ENCODE measurements at places on chromosomes 6 and 20.
A peak's percentile ranks its signal among the peaks of the same experiment; 100 is the strongest.

DNA sequence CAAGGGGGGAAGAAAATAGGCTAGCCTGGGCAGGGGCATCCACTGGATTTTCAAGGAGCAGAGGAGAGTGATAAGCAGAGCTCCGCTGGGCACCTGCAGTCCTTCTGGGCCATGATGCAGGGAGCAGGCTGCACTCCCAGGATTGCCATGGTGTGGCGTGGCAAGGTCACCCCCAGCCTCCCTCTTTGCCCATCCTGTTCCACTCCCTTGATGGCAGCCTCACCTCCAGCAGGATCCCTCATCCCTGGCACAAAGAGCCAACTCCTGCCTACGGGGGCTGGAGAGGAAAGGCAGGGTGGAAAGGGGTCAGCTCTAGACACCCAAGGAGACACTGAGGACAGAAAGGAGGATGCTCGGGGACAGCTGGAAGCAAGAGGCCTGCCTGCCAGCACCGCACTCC, 22.4 kb upstream of the MYMX start:
- DNase-seq, result no peak

DNA sequence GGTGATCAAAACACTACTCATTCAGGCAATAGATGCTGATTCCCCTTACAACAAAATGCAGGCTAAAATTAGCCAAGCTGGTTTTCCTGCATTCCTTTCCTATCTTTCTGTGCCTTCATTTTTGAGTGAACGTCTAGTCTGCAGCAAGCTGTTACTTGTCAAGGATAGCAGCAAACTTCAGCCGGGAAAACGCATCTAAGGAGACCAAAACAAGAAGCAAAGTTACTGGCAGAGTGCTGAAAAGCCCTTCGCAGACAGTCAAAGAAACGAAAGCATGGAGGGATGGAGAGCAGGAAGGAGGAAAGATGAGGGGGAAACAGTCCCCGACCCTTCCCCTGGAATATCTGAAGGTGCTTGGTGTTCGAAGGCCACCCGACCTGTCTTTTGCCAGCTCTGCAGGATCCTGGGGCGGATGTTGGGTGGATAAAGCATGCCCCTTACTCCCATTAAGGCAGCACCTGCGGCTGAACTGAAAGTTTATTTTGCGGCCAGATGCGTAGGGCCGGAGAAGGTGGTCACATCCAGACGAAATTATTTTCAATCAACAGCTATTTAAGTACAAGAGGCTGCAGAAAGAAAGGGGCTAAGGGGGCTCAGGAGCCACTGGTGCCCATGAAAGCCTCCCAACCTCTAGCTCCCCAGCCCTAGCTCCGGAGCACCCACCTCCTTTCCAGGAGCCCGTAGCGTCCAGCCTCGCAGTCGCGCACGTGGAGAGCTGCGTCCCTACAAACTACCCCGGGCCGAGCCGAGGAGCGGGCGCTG, 538 bp downstream of the FERMT1 start:
- DNase-seq, result peak; percentile 34

DNA sequence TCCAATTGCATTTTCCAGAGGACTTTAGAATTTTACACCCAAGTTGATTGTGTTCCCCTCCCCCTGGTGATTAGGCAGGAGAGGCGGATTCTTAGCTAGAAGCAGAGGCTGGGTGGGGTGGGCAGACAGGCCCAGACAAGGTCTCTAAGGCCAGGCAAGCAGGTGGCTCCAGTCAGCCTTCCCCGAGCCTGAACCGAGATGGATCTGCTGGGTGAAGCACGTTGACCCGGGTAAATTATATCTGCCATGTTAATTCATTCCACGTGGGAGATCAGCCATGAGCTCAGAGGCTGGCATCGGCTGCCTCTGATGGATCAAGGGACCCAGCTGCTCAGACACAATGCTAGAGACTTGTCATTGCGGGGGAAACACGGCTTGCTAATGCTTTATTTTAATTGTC, 159.5 kb upstream of the MAFB start:
- no peak for DNase-seq

DNA sequence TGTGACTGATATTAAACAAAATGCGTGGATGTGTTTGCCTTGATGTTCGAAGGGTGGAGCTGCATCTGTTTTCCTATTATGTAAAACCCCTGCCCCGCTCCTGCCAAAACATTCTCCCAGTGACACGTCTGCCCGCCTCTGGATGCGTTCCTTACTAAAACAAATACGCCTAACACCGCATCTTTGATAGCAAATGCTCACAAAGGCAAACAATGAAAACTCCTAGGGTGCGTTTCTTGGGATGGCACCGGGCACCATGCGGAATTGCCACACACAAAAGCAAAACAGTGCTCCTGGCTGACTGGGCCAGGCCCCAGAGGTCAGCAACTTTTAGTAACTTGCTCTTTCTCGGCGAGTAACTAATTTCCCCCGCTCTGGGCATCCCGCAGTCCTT, 9.0 kb upstream of the FOXC1 start:
- no peak for DNase-seq

GRCh38 chr6:166928644-166929541, 27.5 kb downstream of the RNASET2 start:
- DNase-seq, result no peak

GRCh38 chr20:46349742-46350056, 41.4 kb upstream of the CDH22 start:
- no peak for DNase-seq

GRCh38 chr6:80446454-80447045, 340.1 kb downstream of the BCKDHB start:
- no peak for DNase-seq

DNA sequence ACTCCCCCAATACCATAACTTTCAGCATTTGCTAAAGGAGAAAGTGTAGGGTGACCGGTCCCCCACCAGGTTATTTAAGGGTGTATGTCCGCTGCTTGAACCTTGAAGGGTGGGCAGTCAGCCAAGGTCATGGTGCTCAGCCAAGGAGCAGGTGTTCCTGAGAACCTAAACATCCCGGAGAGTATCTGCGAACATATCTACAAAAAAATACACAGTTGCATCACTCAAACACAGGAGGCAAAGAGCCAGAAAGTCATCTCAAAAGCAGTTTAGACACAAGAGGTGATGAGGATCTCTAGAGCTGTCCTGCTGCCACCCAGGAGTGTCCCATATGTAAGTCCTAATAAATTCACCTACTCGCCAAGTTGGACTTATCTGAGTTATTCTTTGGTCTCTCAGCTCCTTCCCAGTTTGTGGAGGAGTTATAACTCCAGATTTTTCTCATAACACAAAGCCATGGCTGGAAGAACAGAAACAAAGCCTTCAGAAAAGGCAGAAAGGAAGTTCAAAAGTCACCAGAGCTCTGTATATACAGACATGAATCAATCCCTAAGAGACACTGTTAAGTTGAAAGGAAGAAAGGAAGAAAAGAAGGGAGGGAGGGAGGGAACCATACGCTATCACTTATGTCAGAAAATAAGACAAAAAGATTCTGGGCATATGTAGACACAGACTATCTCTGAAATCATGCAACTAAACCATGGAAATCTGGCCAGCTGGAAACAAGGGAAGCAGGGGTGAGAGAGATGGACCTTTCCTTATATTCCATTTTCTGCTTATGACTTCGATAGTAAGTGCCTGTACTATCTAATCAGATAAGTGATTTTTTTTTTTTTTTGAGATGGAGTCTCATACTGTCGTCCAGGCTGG, 11.3 kb downstream of the MBOAT1 start:
- no peak for DNase-seq

- DNase-seq, result no peak
Observed at GRCh38 chr6:40349901-40350746, 237.0 kb downstream of the LRFN2 start.

- no peak for DNase-seq
Observed at GRCh38 chr6:5059036-5059896, 25.9 kb upstream of the PPP1R3G start.

DNA sequence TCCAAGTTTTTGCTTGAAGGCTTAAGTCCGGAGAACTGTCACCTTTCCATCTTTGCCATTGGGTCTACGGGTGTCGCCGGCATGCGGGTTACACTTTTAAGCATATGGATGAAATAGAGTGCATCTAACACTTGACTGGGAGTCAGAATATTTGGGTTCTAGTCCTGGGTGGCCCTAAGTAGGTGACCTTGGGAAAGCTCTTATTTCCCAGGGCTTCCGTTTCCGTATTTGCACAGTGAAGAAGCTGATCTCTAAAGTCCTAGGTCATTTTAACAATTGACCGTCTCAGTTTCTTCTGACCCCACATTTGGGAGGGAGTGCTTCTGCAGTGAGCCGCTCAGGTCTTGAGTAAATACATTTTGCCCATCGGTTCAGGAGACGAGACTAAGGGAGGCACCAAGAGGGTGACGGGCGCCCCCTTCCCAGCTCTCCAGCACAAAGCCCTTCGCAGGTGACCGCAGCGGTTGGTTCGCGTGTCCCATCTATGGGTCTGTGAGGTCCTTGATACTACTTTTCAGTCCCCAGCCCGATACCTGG, 651 bp upstream of the BLTP3A start:
- DNase-seq, result no peak

DNA sequence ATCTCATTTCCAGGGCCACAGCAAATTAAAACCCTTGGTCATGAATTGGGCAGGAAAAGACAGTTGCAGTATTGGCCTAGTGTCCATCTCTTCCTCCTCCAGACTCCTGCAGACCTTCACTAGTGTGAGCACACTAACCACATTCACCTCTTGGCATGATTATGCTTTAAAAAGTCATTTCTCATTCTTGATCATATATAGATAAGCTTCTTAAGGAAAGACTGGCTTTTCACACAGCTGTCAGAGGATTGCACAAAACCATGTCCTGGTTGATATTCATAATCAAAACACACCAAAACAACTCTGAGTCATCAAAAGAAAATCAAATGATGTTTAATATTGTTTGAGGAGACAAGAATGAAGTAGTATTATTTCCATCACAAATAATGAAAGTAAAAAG, 52.1 kb downstream of the TMEM200A start:
- DNase-seq, result peak; percentile 61

GRCh38 chr6:160263196-160263939, 4.7 kb upstream of the SLC22A2 start:
- no peak for DNase-seq

- DNase-seq, result peak; percentile 65
Observed at GRCh38 chr6:16183187-16183664, 54.3 kb downstream of the MYLIP start.

DNA sequence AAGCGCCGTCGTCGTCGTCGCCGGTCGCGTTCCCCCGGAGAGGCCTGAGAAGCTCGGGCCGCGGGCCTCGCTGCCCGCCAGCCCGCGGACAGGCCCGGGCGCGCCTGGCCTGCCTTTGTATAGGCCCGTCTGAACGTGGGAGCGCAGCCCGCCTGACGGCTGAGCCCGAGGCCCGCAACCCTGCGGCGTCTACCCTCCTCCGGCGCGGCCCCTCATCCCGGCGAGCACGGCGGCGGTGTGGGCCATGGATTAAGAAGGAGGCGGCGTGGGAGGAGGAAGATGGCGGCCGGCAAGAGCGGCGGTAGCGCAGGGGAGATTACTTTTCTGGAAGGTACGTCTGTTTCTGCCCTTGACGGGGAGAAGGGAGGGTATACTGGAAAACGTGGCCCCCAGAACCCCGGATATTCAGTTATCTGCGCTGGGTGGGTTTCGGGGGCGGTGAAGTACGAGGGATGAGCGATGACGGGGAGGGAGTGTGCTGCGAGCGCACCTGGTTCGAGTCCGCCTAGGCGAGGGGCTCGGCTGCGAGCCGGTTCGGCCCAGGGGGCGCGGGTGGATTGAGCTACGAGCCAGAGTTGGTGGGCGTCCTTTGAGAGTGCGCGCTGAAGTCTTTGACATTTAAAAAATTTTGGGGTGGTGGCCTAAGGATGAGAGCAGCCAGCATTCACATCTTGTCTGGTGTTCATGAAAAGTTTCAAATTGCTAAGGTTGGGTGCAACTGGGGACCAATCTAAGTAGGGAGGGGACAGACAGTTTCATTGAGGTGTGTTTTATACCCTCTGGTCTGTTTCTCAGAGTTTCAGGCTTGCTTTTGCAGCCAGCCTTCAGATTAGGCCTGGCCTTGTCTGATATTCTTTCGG, 796 bp downstream of the SENP6 start:
- peak; percentile 51 for DNase-seq

GRCh38 chr6:47801984-47802383, 20.2 kb downstream of the OPN5 start:
- no peak for DNase-seq

GRCh38 chr6:1001655-1002349, 308.9 kb upstream of the EXOC2 start:
- DNase-seq, result no peak

DNA sequence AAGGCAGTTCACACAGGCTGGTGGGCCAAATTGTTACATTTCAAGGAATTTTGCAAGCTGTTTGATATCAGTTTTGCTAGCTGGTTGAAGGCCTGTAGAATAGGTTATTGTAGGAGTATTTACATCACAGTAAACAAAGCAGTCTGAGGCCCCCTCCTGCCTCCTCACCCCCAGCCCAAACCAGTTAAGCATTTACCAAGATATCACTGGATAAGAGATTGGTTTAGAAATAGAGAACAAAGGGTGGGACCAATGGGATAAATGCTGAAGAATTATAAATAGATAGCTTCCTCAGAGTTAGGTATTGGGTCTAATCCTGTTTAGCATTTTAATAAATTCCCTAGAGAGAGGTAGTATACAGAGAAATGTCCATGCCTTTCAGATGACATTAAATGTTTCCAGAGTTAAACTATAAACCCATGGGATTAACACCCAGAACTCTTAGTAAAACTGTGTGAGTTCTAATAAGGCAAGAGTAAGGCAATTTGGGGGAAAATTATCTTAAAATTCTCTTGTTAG, 2.3 kb upstream of the PHACTR2 start:
- no peak for DNase-seq

- no peak for DNase-seq
Observed at GRCh38 chr6:79687759-79688158, 56.6 kb downstream of the SH3BGRL2 start.

DNA sequence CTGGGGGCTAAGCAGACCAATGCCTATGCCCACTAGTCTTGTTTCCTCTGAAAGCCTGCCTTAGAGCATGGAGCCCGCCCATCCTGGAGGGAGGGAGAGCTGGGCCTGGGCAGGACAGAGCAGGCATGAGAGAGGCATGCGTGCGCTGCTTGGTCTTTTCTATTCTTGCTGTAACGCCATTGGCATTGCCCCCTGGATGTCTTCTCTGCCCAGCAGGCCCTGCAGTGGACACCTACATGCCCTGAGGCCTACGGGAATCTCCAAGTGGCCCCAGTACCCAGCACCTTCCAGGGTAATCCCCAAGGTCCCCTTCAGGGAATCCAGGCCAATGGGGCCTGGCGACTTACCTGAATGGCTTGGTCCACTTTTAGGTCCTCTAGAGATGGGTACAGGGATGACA, 8.9 kb downstream of the SDCBP2 start:
- DNase-seq, result no peak

DNA sequence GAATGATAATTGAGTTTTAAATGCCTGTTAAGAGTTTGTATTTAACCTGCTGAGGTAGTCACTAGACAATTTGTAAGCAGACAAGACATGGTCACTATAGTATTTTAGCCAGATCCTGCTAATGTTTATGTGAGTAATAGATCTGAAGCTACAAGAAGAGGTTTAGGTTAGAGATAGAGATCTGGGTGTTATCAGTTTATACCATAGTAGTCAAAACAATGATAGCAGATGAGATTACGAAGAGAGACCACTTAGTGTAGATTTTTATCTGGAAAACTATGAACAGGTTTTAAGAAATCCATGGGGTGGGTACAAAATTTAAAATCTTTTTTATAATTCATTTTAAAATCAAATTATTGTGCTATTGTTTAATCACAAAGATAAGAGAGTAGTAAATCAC, 47.5 kb downstream of the PHIP start:
- no peak for DNase-seq

All from common myeloid progenitor, CD34-positive (primary cell).